Activated naive CD8-positive, alpha-beta T cell treated with anti-CD3 and anti-CD28 coated beads for 36 hours (primary cell): ENCODE measurements at places on chromosomes 2 and 18.

DNA sequence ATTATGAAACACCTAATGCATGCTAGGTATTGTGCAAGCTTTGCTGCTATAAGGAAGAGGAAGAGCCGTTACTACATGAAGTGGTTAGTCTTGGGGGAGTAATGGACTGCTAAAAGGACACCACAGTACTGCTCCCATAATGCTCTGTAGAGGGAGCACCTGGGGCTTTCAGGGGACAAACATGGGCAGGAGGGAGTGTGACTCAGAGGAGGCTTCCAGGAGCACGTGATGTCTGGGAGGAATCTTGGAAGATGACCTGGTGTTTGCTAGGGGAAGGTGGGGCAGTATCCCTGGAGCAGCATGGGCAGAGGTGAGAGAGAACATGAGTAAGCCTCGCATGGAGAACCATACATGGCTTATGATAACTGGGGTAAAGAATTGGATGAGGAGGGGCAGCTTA is 18.8 kb downstream of the MAPK4 start:
- no peak for DNase-seq

GRCh38 chr2:155839991-155840390 is 492.5 kb downstream of the NR4A2 start:
- no peak for DNase-seq

GRCh38 chr18:36627637-36628036 is 201.2 kb downstream of the TPGS2 start:
- DNase-seq = no peak

DNA sequence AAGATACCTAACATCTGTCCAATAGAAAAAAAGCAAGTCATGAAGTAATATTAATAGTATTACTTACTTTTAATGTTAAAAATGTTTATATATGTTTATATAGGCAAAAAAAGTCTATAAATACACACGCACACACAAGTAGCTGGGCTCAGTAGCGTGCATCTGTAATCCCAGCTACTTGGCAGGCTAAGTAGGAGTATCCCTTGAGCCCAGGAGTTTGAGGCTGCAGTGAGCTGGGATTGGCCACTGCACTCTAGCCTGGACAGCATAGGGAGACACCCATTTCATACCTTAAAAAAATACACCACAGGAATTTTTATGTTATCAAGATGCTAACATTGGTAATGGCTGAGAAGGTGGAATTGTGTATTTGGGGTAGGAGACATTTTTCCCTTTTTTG is 17.4 kb upstream of the AFTPH start:
- no peak for DNase-seq

- DNase-seq = no peak
These were observed 148.1 kb downstream of the BAZ2B start for GRCh38 chr2:159468257-159468656.

DNA sequence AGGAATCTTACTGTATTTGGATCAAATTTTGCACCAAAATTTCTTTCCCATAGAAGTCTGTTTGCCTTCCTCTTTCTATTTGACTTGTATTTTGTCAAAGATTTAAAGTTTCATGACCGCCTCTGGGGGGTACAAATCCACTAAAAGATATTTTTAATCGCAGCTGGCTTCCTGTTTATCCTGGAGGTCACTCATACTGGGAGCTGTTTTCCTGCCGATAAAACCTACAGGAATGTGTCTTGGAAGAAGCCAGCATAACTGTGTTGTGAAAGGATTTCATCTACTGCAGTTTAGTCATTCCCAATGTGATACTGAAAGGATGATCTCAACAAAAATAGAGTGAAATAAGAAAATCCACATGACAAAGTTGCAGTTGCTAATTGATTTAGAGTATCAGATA is 184.0 kb downstream of the RIT2 start:
- DNase-seq = no peak

DNA sequence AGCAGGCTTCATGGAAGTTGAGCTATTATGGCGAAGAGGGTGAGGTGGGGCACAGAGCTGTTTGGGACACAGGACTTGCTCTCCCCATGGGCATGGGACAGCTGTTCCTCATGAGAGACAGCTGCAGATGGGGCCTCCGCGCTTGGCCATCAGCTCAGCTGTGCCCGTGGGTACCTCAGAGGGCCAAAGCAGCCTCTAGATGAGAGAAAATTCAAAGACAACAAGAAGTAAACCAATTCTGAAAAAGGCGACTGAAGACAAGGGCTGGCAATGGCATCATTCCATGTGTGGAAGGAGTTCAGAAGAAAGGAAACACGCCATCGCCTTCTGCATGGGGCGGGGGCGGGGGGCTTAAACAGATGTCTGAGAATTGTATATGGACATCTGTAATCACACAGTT is 136.2 kb downstream of the BCL2 start:
- no peak for DNase-seq

- DNase-seq = no peak
These were observed 4.3 kb downstream of the ZBTB7C start for GRCh38 chr18:48404716-48405507.

GRCh38 chr2:167784084-167784425 is 463.3 kb downstream of the STK39 start:
- DNase-seq = no peak

DNA sequence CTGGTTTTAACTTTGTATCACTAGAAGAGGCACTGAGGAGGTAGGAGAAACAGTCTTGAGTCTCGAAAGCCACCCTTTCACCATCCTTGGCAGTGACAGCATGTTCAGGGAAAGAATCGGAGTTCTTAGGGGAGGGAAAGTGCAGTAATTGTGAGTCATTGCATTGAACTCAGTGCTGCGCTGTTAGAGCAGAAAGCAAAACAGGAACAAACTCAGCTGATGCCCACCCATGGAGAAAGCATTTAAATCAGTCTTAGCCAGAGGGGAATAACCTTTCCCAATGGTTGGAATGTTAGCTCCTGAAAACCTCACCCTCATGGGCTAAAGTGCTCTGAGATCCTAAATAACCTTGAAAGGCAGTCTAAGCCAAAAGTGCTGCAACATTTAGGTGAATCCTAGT is 845.6 kb upstream of the CNTNAP5 start:
- DNase-seq = no peak

DNA sequence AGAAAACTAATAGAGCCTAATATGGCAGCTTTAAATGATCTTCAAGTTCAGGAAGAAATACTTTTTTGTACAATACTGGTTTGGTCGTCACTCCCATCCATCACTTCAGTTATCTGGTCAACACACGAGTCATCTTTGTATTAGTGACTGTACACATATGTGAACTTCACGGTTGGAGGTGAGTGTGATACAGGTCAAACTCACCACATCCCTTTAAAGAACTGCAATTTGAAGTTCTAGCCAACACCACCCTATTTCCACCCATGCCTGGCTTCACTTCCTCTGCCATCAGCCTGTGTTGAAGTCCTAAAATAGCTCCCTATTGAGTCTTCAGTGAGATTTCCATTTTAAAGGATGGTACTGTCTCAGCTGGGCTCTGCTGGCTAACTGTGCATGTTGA is 361.9 kb downstream of the TXNL1 start:
- no peak for DNase-seq

DNA sequence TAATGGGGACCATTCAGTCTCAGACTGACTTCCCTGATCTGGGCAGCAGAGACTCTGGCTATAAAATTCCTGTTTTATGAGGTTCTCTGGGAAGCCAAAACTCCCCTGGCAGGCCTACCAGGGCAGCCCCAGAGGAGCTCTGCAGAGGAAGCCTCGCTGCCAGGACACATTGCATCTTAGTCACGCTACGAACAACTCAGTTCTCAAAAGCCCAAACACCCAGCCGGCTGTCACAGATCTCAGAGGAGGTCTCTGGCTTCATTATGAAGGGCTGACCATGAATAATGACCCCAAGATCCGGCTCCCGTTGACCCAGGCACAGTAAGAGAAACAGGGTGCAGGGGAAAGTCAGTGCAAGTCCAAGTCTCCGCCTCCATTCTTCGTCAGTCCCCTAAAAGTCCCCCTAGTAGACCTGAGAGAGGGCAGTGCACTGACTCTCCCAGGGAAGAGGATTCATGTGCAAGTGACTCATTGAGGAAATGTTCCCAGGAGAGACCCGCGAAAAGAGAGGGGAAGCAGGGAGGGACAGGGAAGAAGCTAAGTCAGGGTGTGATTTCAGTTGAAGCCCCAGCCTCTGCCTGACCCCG is 212.3 kb downstream of the CYP26B1 start:
- DNase-seq = no peak

DNA sequence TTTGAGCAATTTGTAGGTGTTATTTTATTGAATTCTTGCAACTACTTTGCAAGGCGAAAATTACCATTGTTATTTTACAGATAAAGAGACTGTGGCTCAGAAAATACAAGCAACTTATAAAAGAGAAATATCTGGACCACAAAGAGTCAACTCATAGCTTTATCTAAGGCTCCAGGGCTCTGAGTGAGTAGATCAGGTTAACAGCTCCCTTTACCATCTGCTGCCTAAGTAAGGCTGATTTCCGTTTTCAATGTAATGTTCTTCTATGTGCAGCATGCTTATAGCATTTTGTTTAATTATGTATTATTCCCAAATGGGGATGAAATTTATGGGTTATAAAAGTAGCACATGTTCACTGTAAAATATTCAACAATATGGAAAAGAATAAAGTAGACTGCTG is 299.1 kb upstream of the TNP1 start:
- DNase-seq = no peak

- DNase-seq = no peak
These were observed 28.4 kb upstream of the ME2 start for GRCh38 chr18:50850307-50851065.

- no peak for DNase-seq
These were observed 85.2 kb downstream of the SLC4A10 start for GRCh38 chr2:161709428-161709827.

GRCh38 chr2:212194396-212194795 is 344.2 kb downstream of the ERBB4 start:
- DNase-seq = no peak

GRCh38 chr2:15096873-15097272 is 464.3 kb downstream of the NBAS start:
- no peak for DNase-seq

GRCh38 chr18:8194431-8194830 is 414.8 kb upstream of the RAB12 start:
- no peak for DNase-seq

DNA sequence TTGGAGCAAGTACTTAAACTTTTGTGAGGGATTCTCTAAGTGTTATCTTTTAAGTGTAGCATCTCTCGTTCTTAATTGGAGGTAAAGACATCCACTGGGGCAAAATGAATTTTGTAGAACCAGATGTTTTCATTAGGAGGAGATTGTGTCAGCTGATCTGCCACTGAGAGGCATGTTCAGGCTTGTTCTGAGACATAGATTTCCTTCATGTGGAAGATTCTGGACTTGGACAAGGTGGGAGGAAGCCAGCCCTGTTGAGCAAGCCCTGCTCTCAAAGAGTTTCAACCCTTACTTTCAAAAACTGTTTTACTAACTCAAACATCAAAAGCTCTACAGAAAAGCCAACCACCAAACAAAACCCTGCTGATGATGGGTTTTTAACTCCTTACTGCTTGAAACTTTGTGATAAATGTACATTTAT is 6.5 kb downstream of the MAP4K4 start:
- DNase-seq = no peak

- DNase-seq = no peak
These were observed 363.3 kb upstream of the TFPI start for GRCh38 chr2:187917535-187917934.
